ENCODE measurements at places on chromosomes 7 and 10. TPM values are rescaled to one million over a fixed set of nuclear protein-coding genes. Genes with fewer than 3 reads are reported as not detected.

DNA sequence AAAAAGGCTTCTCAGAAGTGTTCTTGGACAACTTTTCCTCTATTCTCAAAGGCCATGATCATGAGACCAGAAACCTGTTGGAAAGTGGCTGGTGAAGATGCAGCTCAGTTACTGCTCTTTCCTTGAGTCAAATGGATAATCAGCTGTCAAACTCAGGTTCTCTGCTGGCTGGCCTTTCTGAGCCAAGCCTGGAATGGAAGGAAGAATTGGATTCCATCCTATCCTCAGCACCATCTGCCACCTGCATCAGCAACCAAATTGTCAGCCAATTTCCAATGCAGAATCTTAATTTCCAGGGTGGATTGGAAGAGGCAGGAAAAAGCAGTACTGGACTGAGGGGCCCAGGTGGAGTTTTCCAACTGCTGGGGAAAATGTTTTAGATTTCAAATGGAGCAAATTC is 631.7 kb downstream of the KCNMA1 start:
- no peak for DNase-seq

- no peak for DNase-seq
Measured at GRCh38 chr10:119806334-119807130, 66.1 kb downstream of the MCMBP start.

GRCh38 chr10:29386342-29386999 is 97.6 kb downstream of the LYZL1 start:
- no peak for DNase-seq

DNA sequence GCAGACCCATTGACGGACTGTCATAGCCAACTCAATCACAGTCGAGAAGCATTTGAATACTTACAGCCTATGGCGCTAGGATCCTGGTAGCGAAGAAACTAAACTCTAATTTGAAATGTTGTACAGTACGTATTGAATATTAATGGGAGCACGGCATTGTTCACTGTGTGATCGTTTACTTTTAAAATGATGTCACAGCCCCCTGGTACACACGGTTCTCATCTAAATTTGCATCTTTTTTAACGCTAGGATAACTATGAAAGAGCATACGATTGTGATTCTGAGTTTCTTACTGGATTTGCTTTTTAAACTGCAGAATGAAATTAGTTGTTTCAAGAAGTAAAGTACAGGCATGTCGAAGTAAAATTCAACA is 895 bp upstream of the NAPEPLD start:
- DNase-seq = no peak

DNA sequence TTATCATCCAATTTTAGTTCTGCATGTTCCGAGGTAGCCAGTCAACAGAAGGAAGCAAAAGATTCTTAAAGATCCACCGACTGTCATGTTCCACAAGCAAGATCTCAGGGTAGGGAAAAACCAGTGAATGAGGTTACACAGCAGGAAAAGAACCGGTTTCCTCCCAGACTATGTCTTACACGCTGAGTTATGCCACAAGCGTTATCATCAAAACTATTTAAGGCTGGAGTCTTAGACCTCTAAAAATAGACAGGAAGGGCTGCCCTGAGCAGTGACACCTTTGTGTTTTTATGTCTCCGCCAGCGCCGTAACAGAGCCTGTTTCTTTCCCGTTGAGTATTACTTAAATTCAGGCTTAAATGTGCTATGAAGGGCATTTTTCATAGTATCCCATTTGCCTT is 48.3 kb downstream of the PROSER2 start:
- DNase-seq = no peak

- no peak for DNase-seq
Measured at GRCh38 chr10:48798481-48799254, 114.0 kb downstream of the WDFY4 start.

Gene ADCY1
- 0.10 TPM for total RNA-seq

DNA sequence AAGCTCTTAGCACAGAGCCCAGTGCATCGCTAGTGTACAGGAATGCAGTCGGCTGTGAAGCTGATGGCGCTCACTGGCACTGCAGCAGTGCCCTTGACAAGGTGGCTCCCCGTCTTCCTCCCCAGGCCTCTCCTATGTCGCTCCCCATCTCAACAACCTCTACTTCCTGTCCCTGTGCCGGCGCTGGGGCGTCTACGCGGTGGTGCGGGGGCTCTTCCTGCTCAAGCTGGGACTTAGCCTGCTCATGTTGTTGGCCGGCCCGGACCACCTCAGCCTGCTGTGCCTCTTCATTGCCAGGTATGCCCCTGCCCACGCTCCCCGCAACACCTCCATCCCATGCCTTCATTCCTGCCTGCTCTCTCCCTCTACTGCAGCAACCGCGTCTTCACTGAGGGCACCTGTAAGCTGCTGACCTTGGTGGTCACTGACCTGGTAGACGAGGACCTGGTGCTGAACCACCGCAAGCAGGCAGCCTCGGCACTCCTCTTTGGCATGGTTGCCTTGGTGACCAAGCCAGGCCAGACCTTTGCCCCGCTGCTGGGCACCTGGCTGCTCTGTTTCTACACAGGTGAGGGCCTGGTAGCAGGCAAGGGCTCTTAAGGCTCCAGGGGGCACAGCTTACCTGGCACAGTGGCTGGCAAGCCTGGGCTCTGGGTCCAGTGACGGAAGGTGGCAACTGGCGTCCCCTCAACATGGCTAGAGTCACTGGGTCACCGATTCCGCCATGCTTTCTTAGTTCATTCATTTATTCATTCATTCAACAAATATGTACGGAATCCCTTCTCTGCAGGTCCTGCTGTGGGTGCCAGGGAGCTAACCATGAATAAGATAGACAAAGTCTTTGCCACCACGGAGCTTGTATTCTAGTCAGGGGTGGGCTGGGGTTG is 22.3 kb upstream of the C10orf95 start:
- DNase-seq = no peak

- no peak for DNase-seq
Measured at GRCh38 chr10:114276671-114277070, 37.6 kb downstream of the VWA2 start.

DNA sequence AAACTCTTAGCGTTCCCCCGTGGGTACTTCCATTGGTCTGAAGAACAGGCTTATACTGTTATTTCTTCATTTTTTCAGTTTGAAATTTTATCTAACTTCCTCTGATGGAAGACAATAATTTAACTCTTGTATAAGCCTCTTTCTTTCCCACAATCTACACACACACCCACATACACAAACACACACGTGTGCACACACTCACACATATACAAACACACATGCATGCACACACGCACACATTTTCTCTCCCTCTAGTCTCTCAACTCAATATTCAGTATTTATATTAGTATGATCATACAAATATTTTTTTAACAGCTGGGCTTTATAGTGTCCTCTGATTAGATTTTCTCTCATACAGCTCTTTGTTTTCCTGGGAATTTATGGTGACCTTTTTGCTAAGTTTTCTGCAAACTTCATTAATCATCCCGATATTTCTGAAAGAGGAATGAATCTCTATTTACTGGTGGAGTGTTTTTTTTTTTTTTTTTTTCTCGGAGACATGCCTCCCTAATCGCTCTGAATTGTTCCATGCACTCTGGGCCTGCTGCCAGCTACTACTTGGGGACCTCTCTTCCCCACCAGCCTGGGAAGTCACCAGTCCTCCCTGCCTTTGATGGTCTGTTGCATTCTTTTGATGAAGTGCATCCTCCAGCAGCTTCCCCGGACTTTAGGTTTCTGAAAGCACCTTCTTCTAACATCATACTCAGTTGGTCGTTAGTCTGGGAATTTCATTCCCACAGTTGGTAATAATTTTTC is 75.5 kb downstream of the ZNF777 start:
- DNase-seq = no peak

- DNase-seq = no peak
Measured at GRCh38 chr7:65832281-65832680, 40.6 kb upstream of the VKORC1L1 start.

DNA sequence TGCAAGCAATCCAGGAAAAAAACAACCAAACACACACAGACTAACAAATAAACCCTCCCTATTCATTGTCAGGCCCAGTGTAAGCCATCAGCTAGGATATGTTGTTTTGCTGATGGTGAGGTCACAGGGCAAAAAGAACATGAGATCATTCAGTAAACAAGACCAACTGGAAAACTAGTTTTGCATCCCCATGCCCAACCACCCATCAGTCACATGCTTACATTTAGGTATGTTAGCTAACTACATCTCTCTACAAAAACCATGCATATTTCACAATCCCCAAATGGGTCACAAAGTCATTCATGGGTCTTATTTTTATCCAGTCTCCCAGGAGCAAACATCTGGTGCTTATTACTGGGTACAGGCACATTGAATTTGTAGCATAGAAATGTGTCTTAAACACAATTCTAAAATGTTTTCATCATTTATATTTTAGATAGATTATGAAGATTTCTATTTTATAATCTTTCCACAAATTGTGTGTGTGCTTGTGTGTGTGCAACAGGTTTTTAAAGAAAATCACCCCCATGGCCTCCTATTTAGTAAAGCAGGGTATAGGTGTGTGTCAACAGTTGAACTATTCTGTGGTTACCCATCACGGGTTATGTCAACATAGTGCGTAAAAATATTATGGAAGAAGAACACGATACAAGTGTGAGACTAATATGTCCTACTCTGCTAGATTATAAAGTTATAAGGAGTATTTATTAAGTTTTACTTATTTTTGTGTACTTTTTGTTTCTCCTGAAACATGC is 103.8 kb upstream of the AKR1E2 start:
- no peak for DNase-seq

GRCh38 chr7:120860156-120860555 is 2.2 kb upstream of the TSPAN12 start:
- no peak for DNase-seq

Gene UFSP1
- total RNA-seq = 1.8 TPM

DNA sequence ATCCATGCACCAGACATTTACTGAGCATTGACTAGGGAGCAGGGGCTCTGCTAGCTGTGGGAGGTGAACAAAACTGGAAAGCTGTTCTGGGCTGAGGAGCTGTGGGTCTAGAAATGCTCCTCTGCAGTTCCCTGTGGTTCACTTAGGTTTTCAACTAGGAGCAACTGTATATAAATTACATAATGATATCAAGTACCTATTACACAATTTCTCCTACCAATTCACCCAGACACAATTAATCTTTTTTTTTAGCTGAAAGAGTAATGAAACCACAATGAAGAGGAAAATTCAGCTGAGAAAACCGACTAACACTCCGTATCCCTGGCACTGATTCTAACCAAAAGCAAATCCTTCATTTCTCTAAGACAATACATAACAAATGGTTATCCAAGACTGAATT is 39.4 kb downstream of the COL28A1 start:
- DNase-seq = no peak

DNA sequence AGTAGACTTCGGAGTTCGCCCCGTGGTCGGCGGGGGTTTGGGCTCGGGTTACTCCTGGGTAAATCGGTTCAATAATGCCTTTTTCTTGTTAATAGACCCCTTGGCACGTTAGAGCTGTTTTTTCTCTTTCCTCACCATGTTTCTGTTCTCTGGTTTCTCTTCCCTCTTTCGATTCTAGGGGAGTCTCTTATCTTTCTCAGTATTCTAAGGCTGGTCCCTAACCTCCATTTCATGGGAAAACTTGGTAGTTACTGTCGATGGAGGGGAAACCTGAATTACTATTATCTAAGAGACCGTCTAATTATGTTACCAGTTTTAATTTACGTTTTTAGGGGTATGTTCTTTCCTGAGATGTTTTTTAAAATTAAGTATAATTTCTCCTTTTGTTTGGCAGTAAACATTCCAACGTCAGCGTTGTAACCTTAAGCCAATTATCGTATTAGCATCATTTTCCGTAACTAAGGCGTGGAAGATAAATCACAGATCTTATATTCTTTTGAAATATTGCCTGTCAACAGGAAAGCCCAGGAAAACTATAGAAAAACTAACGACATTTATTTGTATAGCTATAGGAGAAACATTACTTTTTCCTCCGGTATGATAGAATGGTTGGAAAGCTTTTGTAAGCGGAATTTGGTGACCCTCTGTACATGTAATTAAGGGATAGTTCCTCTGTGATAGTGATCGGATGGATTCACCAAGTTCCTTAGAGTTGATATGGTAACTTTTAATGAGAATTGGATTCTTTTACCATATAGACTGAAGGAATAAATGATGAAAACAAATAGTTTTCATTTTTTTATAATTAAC is 847 bp downstream of the BTAF1 start:
- no peak for DNase-seq

- DNase-seq = no peak
Measured at GRCh38 chr10:35355971-35356724, 19.8 kb downstream of the CCNY start.

Gene PDZD7
- total RNA-seq = 0.17 TPM

GRCh38 chr7:373818-374705 is 84.1 kb downstream of the FOXL3 start:
- no peak for DNase-seq

GRCh38 chr7:494259-494687 is 25.4 kb downstream of the PDGFA start:
- peak; percentile 54 for DNase-seq

Gene CLIP2
- 17.0 TPM for total RNA-seq

DNA sequence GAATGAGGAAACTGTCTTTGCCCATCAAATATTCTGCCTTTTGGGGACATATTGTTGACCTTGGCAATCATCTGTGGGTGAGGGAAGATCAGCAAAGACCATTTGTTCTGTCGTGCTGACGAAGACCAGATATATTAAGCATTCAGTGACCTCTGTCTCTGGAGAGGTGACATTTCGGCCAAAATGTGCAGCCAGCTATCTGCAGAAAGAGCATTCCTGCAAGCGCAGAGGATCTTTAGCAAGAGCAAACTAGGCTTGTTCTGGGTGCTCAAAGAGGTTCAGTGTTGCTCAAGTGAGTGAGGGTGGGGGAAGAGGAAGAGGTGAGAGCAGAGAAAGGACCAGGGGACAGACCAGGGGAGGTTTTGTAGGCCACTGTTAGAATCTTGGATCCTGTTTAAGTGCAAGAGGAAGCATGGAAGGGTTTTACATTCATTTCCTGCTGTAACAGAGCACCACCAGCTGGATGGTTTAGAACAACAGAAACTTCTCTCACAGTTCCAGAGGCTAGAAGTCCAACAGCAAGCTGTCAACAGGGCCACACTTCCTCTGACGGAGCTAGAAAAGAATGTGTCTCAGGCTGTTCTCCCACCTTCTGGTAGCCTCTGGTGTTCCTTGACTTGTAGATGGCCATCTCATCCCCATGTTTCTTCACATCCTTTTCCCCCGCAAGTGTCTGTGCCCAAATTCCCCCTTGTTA is 11.2 kb downstream of the C10orf120 start:
- no peak for DNase-seq

DNA sequence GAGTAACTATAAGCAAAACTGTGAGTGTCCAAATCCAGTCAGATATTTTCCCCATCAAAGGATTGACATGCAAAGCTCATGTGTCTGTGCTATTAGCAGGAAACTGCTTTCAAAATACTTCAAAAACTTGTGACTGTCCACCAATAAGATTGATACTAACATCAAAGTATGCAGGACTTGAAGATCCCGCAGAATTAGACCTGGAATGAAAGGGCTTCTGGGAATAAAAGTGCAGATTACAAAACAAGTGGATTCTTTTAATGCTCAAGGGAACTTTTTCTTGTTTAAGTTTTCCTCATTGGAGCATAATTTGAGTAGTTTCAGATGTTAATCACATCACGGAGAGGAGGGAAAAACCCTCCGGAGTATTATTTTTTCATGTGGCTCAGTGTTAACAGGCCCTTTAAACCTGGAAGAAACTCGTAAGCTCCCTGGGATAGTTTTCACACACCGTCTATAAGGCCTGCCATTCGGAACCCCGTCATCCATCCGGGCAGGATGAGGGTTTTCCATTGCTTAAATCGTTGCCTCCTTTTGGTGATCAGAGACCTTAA is 33.9 kb upstream of the MKX start:
- no peak for DNase-seq

Gene PARG
- total RNA-seq = 37.2 TPM

- DNase-seq = no peak
Measured at GRCh38 chr7:155248366-155248756, 49.3 kb upstream of the INSIG1 start.

All from natural killer cell treated with Interleukin-12 subunit alpha and Interleukin-12 subunit beta and Interleukin-15 and Interleukin-18, amount 100 ng/mL, for 72 hours (primary cell).